DMS153 (cell line): ENCODE measurements at places on chromosomes 1 and 21.

GRCh38 chr1:27031235-27032118 lies 18.8 kb upstream of the TENT5B start:
- peak; percentile 89 for DNase-seq

DNA sequence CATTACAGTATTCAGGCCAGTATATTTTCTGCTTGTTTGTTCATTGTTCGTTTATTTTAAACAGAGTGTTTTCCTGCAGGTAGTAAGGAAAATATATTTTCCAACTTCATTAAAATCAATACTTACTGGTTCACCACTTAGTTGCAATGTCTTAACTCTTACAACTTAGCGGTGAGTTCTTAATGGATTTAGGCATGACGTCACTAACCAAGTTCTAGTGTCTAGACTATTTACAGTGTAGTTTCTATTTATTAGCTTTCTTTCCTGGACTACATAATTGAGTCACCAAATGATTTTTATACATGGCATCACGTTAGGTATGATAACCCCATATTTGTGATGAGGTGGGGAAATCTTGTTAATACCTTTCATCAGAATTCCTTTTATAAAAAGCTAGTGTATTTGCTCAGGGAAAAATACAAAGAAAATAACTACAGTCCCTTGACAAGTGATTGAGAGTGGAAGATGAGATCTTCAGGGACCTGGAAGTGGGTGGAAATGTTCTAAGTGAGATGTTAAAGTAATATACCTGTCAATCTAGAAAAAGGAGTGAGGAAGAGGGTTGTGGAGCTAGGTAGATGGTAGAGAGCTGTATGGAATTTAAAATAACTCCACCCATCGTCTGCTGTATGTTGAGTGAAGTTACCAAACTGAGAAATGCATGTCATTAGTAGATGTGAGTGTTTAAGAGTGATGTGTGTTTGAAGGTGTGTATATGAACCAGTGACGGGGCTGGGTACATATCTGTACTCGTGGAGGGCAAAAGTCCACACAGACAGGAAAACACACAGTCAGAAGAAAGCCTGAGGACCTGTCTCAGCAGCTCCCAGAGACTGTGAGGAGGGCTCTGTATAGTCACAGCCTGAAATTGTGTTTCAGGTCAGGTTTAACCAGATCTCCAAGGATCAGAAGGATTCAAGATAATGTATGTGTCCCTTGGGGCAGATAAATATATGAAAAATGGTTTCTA lies 197.6 kb upstream of the ADAMTS5 start:
- DNase-seq = no peak

GRCh38 chr21:26715878-26716506 lies 129.2 kb downstream of the ADAMTS1 start:
- no peak for DNase-seq

- DNase-seq = no peak
Measured at GRCh38 chr1:99535470-99536164, 110.3 kb upstream of the PALMD start.

GRCh38 chr1:157983787-157984186 lies 9.7 kb upstream of the KIRREL1 start:
- DNase-seq = no peak

DNA sequence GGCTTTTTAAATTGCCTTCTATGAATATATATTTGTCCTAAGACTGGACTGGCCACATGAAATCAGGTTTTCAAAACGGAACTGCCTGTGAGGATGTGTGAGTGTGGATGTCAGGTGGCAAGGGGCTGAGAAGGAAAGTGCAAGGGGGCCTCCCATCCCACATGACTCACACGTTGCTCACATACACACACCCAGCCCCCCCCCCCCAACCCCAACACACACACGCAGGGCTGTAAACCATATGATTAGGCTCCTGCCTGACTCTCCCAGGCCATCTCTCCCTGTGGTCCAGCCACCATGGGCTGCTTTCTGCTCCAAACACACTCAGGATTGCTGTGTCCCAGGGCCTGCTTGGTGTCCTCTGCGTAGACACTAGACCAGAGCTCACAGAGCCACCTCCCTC lies 22.4 kb downstream of the DEGS1 start:
- DNase-seq = no peak

DNA sequence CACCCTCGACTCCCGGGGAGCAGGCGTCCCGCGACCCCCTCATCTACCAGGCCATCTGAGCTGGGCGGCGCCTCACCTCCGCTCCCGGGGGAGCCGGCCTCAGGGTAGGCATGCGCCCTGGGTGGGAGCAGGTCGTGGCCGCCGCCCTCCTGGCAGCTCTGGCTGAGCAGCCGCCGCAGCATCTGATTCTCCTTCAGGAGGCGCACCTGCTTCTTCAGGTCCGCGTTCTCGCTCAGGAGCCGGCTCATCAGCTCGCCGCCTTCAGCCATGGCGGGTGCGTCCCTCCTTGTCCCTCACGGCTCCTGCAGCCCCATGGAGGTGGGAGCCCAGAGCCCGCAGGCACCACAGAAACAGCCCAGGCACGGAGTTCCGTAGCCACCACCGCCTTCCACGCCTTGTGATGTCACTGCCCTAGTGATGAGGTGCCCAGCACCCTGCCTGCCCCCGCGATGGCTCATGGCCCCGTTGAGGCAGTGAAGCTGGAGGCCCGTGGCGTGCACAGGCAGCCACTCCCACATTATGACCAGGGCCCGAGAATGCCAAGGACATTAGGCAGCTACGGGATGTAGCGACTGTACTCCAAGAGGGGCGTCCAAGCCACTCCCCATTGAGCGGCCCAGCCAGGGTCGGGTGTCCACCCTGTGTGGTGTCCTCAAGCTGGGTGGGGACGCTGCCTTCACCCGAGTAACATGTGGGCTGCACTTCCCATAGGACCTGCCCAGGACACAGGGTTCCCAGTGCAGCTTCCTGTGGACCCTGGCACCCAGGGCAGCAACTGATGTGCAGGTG lies 1.5 kb downstream of the SPATC1L start:
- no peak for DNase-seq

DNA sequence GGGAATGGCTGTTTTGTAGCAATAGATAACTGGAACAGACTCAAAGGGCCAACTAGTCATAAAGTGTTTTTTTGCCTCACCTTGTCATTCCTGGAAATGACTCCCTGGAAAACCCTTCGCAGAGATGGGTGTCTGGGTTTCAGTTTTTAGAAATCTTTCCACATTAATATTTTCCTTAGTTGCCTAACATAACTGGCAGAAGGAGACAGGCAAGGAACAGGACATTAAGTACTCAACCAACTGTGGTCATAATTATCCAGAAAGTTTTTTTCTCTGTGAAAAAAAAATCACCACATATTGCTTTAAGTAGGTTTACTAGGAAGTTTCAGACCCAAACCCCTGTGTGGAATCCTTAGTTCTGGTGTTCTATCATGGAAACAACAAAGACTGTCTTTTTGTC lies 3.4 kb upstream of the CMPK1 start:
- no peak for DNase-seq

- peak; percentile 56 for DNase-seq
Measured at GRCh38 chr1:226656201-226656600, 82.9 kb downstream of the ITPKB start.

DNA sequence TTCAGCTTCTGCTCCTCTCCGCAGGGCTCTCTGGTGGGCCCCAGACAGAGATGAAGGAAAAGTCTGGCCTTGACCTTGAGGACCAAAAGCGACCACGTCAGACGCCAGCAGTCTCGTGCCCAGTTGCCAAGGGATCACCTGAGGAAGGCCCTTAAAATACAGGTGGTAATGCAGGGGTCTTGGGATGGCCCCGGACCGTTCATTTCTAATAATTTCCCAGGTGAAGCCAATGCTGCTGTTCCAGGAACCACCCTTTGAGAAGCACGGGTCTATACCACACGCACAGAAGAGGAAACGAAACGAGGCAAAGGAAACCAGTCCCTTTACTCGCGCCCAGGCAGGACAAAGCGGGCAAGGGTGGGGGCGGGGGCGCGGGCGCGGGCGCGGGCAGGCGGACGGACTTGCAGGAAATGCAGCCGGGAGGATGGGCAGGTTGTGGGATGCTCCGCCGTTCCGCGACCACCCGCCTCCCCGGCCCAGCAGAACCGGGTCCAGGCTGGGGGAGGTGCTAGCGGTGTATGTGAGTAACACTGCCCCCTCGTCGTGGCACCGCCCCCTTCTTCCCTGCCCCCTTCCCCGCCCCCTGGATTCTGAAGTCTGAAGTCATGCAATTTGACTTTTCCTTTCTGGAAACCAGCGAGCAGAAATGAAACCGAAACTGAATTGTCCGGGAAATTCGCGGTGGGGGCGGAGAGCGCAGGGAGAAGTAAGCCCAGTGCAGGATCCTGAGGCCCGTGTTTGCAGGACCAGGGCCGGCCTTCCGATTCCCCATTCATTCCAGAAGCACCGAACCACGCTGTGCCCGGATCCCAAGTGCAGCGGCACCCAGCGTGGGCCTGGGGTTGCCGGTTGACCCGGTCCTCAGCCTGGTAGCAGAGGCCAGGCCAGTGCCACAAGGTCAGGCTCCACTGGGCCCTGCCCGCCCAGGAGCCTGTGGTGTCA lies 5.8 kb upstream of the MX1 start:
- peak; percentile 60 for DNase-seq

DNA sequence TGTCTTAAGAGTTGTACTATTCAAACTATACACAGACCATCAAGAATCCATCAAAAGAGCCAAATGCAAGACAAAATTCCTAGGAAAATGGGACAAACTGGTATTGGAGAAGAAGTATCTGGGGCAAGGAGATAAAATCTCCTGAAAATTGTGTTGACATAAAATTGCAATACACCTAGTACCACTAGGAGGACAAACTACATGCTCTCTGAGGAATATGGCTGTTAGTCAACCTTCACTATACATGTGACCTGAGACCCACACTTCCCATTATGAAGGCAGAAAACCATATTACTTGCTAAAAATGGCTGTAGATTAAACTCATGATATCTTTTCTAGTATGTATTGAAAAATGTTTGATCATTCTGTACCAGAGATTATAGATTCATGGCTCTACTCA lies 30.0 kb downstream of the IRF2BP2 start:
- no peak for DNase-seq

- peak; percentile 7 for DNase-seq
Measured at GRCh38 chr1:223201967-223202366, 58.9 kb upstream of the TLR5 start.

GRCh38 chr1:50978852-50979781 lies 9.1 kb downstream of the CDKN2C start:
- DNase-seq = peak; percentile 47

GRCh38 chr1:55070293-55071164 lies 31.2 kb downstream of the PCSK9 start:
- DNase-seq = no peak

- no peak for DNase-seq
Measured at GRCh38 chr1:65069011-65069565, 78.9 kb upstream of the AK4 start.

- no peak for DNase-seq
Measured at GRCh38 chr1:69172003-69173000, 395.4 kb upstream of the LRRC7 start.

- DNase-seq = no peak
Measured at GRCh38 chr1:244289991-244290785, 161.5 kb downstream of the ADSS2 start.

DNA sequence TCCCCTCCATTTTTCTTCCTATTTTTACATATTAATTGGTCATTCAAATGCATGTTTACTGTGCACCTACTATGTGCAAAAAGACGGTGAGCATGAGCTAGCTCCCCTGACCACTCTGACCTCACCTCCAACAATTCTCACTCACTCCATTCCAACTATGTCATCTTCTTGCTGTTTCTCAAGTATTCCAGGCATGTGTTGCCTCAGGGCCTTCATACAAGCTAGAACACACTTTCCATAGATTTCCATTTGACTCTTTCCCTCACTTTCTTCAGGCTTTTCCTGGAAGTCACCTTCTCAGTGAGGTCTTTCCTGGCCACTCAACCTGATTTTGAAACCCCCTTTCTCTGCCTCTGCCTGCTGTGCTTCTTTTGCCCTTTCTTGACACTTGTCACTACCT lies 32.6 kb downstream of the CHIA start:
- DNase-seq = no peak

GRCh38 chr1:107291987-107292386 lies 151.1 kb downstream of the NTNG1 start:
- no peak for DNase-seq

- no peak for DNase-seq
Measured at GRCh38 chr1:67053535-67053784, 488 bp downstream of the SLC35D1 start.

- DNase-seq = no peak
Measured at GRCh38 chr1:6443339-6444115, 19.0 kb downstream of the ESPN start.

- DNase-seq = no peak
Measured at GRCh38 chr21:39434950-39435349, 10.6 kb downstream of the LCA5L start.

DNA sequence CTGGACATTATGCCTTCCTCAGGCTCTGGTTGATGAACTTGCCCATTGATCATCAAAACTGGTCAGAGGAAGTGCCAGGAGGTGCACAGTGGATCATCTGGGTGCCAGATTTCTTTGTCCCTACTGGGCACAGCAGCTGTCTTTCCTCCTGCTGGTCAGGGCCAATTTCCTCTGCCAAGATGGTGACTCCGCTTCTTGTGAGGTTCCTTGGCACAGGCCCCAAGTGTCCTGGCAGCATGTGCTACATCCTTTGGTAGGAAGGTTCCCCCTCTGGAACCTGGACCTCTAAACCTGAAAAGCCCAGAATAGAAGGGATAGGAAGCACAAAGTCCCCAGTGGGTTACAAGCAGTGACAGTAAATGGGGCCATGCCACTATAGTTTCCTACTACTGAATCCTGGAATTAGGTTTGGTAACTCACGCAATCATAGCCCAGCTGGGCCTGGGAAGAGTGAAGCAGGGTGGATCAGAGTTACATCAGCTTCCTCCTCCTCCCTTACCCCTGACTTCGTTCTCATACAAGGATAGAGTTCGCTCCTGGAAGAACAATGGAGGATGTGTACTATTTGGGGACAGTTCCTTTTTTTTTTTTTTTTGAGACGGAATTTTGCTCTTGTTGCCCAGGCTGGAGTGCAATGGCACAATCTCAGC lies 147.1 kb downstream of the CNIH3 start:
- no peak for DNase-seq

- no peak for DNase-seq
Measured at GRCh38 chr21:45192332-45192731, 95.4 kb downstream of the POFUT2 start.
